OCI-LY7 (cell line): ENCODE measurements at places on chromosomes 1 and 21. TPM values are rescaled to one million over a fixed set of nuclear protein-coding genes. Genes with fewer than 3 reads are reported as not detected.

The KCNJ15 gene
- total RNA-seq = not detected in 2 replicates

The ARHGEF16 gene
- total RNA-seq = not detected in 2 replicates

The FBLIM1 gene
- not detected in 2 replicates for total RNA-seq

The CAMK2N1 gene
- not detected in 2 replicates for total RNA-seq

The TTC39A gene
- not detected in 2 replicates for total RNA-seq

The TGFB2 gene
- total RNA-seq = 0.11 TPM in 1 of 2 replicates, not detected in the other

The TNFRSF9 gene
- total RNA-seq = not detected in 2 replicates

The SLC66A1 gene
- total RNA-seq = 18.9 and 21.0 TPM in 2 replicates

The AADACL3 gene
- total RNA-seq = not detected in 2 replicates

The DBT gene
- total RNA-seq = 11.4 and 13.6 TPM in 2 replicates
